ENCODE measurements at places on chromosomes 1 and 21.

- no peak for DNase-seq
Observed at GRCh38 chr1:28297826-28298225, 31.0 kb upstream of the MED18 start.

- no peak for DNase-seq
Observed at GRCh38 chr1:21229246-21230000, 52.7 kb upstream of the EIF4G3 start.

- peak; percentile 98 for DNase-seq
Observed at GRCh38 chr21:37564341-37564923, 197.9 kb downstream of the DYRK1A start.

GRCh38 chr21:17390569-17390968 lies 122.3 kb upstream of the CXADR start:
- DNase-seq: no peak

- no peak for DNase-seq
Observed at GRCh38 chr21:37043818-37044217, 29.1 kb downstream of the PIGP start.

DNA sequence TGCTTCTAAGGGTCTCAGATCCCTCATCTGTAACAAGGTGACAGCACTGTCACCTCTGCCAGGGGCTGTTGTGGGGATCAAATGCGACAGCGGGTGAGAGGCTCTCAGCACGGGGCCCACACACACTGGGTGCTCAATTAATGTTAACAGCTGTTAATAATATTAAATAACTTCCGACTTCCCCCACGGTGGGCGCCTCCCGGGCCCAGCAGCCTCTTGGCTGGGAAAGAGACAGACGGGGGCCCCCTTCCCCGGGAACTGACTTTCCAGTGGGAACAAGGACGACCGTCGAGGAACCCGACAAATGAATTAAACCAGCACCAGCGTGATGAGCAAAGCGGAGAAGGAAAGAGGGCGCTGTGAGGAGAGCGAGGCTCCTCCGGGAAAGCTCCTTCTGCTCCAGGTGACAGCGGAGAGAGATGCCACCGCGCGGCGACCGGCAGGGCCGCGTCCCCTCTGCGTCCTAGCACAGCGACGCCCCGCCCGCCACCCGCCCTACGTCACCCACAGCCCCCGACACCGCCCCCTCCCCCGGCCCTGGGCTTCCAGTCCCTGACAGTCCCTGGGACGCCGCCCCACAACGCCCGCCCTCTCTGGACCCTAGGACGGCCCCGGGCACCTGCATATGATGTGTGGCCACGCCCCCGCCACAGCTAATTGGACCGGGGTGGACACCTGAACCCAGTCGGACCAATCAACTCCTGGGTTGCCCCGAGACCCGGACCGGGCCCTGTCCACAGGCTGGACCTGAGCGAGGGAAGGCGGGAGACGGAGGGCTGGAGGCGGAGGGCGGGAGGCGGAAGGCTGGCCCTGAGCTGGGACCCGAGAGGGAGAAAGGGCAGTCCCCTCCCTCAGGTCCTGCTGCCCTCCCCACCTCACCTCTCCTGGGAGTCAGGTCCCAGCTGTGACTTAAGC lies 38.2 kb downstream of the MATN1 start:
- no peak for DNase-seq

- DNase-seq: no peak
Observed at GRCh38 chr1:238232084-238232710, 341.5 kb upstream of the ZP4 start.

DNA sequence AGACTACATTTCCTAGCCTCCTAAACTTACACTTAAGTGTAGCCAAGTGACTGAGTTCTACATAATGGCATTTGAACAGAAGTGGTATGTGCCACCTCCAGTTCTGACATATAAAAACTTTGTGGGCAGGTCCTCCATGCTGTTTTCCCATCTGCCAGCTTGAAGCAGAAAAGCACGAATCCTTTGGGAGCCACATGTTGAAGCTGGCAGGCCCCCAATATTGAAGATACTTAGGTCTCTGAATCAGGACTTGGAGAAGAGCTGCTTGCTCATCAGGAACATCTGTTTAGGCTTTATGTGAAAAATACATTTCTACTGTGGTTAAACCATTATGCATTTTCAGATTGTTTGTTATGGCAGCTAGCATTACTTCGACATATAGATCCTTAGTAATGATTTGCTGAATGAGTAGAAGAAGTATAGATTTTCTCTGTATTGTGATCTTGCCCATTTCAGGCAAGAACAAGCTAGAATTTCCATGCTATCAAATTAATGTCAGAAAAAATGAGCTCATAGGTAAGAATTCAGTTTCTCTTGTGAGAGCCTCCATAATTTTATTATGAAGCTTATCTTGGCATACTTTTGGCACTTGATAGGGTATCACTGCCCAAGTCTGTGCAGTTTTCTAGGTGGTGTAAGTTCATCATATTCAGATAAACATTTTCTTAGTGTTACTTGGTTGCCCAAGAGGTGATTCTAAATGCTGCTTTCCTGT lies 68.4 kb downstream of the GDAP2 start:
- no peak for DNase-seq

DNA sequence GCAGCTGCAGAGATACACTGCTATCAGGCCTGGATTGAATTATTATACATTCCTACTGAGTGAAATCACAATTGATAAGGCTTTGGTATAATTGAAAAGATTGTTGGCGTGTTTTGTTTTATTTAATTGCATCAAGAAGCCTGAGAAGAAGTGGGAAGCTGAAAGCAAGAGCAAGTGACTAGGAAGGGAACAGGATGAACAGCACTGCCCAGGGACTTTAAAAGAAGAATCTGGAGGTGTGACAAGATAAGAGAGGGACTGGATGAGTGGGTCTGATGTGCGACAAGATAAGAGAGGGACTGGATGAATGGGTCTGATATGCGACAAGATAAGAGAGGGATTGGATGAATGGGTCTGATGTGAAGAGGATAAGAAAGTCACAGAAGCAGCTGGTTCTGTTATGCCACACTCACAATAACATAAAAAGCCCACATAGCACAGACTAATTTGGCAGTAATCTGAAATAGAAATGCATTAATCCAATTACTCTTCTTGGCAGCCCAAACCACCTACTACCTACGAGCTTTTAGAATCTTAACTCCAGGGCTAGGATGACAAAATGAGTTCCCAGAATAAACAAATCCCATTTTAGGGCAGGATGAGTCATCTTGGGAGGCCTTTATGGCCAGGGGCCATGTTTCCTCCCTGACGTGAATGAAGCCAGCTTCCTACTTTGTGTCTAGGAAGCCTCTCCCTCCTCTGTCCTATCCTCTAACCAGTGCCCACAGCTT lies 129.7 kb downstream of the DUSP10 start:
- DNase-seq: peak; percentile 52

DNA sequence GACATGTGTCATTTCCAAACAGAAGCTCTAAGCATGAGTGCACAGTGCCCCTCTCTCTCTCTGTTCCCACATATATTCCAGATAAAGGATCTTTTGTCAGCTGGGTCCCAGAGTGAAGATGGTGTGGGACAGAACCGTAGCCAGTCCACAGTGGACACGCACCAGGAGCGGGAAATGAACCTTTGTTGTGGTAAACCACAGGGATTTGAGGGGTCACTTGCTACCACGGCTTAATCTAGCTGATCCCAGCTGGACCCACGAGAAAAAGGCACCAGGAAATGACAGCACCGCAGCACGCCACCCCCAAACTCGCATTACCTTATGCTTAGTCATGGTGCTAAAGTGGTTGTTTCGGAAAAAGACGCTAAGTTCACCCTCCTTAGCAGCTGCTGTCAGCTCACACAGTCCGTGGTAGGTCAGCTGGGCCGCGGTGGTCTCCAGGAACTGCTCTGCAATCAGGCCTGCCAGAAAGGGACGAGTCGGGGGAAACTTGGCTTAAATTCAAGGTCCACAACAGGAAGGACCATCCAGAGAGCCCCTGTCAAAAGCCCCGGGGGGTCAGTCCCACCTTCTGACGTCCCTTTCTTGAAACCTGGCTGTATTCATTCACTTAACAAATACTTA lies 7.5 kb downstream of the MINDY1 start:
- peak; percentile 79 for DNase-seq

DNA sequence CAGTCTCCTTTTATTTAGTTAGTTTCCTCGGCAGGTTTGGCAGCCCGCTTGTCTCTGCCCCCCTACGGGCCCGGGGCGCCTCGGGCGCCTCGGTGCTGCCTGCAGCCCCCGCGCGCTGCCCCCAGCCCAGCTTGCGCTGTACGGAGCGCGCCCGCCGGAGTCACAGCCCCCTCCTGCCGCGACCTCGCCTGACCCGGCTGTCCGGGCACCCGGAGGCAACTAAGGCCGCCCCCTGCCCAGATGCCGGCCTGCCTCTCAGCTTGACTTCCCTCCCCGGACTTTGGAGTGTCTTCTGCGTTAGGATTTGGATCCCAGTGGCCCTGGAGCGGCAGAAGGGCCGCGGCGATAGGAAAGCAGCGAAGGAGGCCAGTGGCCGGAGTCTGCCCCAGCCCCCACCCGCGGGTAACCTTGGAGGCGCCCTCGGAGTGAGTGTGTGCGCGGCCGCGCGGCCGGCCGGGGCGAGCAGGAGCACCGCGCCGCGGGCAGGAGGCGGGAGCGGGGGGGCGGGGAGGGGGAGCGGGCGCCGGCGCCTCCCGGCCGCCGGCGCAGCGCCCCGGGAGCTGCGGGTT lies 7.6 kb downstream of the CDKN2C start:
- DNase-seq: peak; percentile 75

GRCh38 chr1:85274969-85275453 lies 1.4 kb downstream of the BCL10 start:
- DNase-seq: peak; percentile 62

DNA sequence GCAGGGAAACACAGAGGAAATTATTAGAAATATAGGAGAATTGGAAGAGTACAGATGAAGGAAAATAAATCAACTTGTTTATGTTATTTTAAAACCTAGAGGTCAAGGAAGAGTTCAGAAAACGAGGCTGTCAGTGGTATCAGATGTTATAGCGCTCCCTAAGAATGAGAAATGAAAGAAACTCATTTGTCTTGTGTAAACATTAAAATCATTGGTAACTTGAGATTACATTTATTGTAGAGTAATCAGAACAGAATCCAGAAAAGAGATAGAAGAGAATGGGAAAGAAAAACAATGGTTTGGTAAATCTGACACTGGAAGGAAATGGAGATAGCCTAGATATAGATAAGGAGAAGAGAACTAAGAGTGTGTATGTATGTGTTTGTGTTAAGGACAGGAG lies 106.4 kb downstream of the ATF6 start:
- no peak for DNase-seq

DNA sequence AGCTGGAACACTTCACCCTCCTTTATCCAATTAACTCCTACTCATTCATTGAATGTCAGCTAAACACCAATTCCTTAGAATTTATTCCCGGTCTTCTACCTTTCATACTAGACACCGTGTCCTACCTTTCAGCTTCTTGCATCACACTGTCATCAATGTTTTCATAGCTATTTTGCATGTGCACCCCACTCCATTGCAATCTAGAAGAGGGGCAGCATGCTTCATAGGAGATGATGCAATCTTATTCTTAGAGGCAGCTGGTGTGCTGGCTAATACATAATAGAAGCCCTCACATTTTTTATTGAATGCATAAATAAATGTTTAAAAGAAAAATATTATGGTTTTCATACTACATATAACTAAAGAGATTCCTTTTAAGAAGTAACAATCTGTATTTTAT lies 123.6 kb downstream of the DSCAM start:
- DNase-seq: no peak

GRCh38 chr1:14759843-14760242 lies 161.4 kb downstream of the KAZN start:
- DNase-seq: no peak

DNA sequence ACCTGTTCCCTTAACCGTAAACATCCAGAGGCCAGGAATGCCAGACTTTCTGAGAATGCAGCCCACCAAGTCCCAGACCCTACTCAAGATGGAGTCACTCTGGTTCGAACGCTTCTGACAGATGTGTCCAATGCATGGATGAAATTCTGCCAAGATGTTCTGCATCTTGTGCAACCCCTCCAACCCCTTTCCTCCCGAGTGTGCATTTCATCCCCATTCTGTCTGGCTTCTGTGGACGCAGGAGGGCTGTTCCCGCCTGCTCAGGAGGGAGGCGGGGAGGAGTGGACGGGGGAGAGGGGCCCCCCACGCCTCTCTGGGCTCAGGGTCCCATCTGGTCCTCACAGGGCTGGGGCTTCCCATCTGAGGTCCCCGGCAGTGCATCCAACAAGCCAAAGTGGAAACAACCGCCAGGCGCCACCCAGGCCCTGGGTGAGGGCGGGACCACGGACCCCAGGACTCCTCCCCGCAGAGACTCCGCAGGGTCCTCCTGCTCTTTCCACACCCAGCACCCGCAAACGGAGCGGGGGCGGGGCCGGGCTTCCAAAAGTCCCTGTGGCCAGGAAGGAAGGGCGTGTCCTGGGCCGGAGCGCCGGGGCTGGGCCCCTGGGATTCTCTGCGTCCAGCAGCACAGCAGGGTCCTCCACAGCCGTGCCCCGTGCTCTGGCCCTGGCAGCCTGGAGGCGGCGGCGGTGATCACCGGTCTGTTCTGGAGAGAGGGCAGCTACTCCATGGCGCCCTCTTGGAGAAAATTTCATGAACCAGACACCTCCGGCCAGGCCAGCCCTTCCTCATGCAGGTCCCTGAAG lies 27.8 kb upstream of the SUMO3 start:
- peak; percentile 90 for DNase-seq

- no peak for DNase-seq
Observed at GRCh38 chr1:153832293-153832692, 57.1 kb downstream of the SLC27A3 start.

DNA sequence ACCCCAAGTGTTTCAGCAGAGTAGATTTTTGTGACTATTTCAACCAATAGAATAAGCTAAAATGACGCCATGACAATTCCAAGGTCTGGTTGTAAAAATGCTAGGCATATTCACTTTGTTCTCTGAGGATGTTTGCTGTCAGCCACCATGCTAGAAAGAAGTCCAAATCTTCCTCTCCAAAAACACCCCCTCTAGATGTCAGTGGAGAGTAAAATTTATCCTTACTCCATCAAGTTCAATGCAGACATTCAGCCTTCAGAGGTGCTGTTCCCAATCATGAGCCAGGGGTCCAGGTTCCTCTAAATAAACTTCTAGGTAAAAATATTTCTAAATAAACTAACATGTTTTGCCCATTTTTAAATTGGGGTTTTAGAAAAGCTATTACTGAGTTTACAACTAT lies 395.4 kb upstream of the ADAMTS5 start:
- no peak for DNase-seq

DNA sequence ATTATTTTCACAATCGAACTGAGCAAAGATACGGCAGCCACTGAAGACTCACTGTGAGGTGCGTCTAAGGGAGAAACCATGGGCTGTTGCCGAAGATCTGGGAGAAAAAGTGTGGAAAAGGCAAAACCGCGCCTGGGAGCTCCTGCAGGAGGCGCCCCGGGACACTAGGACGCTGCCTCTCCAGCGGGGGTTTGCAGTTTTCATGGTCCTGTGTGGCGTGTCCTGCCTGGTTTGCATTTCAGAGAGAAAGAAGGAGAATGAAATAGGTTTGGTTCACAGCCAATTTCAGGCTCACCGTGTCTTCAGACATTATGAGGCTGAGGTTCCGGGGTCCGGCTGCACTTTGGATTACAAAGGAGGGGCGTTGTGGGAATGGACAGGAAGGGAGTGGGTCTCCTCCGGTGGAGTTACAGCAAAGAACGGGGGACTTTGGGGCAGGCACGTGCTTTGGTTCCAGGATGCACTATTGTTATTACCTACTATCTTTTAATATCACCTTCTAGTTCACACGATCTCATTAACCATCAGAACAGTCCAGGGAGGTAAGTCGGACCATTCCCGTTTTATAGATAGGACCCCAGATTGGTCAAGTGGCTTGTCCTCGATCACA lies 179.8 kb downstream of the DYRK1A start:
- no peak for DNase-seq

GRCh38 chr1:92277105-92277723 lies 21.6 kb downstream of the GLMN start:
- no peak for DNase-seq
